ENCODE measurements at places on chromosomes 5 and 9.

DNA sequence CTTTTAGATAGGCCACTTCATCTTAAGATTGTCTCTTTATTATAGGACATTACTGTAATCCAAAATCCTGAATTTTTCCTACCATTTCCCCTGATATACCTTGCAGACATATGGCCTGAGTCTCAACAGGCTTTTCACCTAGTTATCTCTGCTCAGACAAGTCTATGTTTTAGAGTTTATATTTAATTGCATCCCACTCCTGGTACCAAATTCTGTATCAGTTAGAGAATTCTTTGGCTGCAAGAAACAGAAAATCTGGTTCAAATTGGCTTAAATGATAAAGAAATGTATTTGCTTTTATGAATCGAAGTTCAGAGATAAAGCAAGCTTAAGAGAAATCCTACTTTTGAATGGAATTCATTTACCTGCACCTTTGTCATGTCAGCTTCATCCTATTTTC is 102.2 kb upstream of the OSMR start:
- DNase-seq, result no peak

GRCh38 chr5:78490709-78491485 is 130.5 kb downstream of the SCAMP1 start:
- no peak for DNase-seq

- DNase-seq, result no peak
These were observed 199.9 kb upstream of the GLRA1 start for GRCh38 chr5:152124409-152125041.

GRCh38 chr5:173864126-173865050 is 23.8 kb upstream of the CPEB4 start:
- no peak for DNase-seq

DNA sequence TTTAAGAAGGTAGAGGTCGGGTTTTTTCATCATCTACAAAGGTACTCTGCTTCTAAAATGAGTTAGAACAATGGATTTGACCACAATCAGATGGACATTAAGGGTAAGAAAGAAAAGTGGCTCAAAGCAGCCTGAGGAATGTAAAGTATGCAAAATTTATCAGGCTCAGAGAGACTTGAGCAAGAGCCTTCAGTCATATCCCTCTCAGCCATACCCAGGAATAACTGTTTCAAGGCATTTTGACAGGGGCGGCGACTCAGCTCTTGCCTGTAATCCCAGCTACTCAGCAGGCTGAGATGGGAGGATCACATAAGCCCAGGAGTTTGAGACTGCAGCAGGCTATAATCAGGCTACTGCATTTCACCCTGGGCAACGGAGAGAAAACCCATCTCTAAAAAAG is 38.8 kb upstream of the ANXA2R start:
- DNase-seq, result no peak

GRCh38 chr5:15106530-15107283 is 235.1 kb upstream of the ANKH start:
- DNase-seq, result no peak

- no peak for DNase-seq
These were observed 42.5 kb downstream of the FNIP1 start for GRCh38 chr5:131754363-131754762.

GRCh38 chr5:98796197-98796972 is 22.9 kb downstream of the RGMB start:
- DNase-seq, result peak; percentile 16

DNA sequence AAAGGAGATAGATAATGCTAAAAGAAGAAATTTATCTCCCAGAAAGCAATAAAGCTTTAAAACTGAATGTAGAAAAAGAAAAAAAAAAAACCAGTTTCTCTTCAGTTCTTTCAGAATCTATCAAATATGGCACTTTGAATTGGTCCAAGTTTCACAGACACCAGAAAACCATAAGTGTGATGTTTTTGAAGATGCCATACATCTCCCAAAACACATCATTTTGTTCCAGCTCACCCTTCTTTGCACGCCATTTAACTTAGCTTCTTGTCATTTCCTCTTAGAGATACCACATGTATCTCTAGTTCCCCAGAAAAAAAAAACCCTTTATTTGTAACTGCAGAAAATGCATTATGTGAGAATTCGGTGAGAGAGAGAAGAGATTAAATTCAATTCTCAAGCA is 46.1 kb upstream of the MAMDC2 start:
- no peak for DNase-seq

DNA sequence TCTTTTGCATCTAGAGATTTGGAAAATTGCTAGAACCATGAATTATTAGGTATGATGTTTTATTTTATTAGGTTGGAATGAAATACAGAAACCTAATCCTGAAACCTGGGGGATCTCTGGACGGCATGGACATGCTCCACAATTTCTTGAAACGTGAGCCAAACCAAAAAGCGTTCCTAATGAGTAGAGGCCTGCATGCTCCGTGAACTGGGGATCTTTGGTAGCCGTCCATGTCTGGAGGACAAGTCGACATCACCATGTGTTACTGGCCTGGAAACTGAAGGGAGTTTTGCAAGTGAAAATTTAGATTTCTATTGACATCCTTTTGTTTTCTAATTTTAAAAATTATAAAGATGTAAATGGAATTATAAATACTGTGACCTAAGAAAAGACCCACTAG is 100.7 kb downstream of the NLN start:
- no peak for DNase-seq

GRCh38 chr5:75322066-75322465 is 15.0 kb upstream of the HMGCR start:
- DNase-seq, result no peak

DNA sequence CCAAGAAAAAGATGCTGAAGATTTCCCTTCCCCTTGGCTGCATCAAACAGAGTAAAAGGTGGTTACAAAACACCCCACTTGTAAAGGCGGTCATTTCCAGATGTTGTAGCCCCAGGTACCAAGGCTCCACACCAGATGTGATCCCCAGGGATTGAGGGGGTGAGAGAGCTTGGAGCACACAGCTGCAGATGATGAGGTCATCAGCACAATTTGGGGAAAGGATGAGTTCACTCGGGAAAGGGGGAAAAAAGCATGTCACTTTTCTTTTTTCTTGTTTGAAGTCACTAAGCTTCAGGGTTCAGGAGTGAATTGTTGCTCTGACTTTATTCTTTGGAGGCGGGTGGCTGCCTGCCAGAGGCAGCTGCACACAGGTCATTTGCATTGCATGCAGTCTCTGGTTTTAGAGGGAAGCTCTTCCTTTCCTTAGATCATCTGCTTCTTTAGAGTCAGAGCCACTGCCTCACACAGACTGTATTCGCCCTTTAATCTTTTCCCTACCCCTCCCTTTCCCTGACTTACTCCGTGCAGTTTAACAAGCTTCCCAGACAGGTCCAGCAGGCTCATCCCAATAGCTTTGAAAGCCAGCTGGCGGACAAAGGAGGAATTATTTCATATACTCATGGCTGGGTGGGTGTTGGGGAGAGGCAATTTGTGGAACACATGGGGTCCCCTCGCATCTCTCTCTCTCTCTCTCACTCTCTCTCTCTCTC is 409.3 kb upstream of the SLC24A2 start:
- no peak for DNase-seq

GRCh38 chr5:56506211-56506965 is 273.3 kb upstream of the ANKRD55 start:
- no peak for DNase-seq

GRCh38 chr5:62596691-62597090 is 18.1 kb downstream of the LRRC70 start:
- DNase-seq, result no peak

DNA sequence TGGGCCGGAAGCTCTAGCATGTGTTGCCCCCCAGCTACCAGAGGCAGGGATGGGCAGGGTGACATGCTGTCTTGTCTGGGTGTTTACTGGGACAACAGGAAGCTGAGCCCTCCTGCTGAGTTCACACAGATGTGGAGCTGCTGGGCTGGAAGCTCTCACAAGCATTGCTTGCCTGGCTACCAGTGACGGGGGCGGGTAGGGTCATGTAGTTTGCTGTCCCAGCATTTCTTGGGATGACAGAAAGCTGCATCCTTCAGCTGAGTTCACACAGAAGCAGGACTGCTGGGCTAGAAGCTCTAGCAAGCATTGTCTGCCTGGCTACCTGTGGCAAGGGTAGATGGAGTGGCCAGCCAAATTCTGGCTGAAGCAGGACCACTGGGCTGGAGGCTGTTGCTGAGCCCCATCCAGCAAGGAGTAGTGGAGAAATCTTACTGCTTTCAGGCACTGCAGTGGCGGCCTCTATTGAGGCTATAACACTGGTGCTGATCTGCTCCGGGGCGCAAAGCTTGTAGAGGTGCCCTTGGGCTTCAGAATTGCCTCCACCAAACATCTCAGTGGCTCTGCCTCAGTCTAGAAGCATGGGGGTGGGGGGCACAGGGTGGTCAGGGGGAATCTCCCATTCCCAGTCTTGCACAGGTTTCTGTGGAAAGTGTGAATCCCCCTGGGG is 25.1 kb downstream of the POLK start:
- no peak for DNase-seq

DNA sequence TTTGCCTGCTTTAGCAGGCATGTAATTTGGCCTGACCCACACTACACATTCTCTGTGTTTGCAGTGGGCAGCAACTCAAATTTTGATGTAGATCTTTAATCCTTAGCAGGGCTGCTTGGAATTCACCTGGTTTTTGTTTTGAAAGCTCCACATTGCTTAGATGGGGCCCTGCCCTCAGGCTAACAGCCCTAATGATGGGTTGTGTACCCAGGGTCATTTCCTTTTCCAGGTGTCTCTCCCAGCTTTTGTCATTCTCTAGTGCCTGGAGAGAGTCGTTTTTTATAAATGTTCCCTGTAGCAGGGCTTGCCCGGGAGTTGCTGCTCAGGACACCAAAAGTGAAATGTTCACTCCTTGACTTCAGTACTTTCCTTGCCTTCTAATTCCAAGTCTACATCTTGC is 126.3 kb downstream of the TRIO start:
- DNase-seq, result no peak

DNA sequence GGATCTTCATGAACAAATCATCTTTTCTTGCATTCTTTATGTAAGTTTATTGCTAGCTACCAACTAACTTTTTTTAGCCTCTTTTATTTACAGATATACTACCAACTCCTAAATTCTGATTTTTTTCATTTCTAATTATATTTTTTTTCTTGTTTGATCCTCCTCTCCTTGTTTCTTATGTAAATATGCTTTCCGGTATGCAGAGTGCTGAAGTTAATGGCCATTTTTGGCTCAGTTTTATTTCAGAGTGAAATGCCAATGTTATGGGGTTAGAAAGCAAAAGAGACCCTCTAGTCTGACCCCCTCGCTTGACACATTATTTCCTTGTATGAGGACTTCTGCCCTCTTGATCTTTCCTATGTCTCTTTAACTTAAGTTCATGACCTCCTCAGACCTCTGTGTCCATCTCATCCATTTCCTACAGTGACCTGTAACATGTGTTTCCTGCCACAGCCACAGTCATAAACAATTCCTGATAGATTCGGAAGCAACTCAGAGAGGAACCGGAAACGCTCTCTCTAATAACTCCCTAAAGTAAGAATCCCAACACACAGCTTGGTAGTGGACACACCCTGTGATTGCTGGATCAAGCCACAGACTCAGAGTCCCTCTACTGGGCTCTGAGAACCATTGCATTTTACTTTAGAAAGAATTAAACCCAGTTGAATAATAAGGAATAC is 42.9 kb upstream of the AFAP1L1 start:
- DNase-seq, result no peak

DNA sequence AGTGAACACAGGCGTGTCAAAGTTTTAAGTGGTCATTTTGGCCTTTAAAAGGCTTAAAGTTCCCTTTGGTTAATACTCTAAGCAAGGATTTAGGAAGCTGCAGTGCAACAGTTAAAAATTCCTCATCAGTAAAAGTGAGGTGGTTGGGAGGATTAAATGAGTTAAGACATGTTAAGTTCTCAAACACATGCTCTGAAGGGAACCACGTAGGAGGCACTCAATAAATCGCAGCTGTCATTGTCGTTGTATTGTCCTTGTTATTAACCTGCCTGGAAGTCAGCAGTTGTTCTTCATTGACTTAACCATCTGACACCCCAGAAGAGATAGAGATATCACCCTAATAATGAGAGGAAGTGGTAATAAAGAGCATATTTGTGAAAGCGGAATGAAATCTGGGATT is 247.5 kb downstream of the MARCHF11 start:
- DNase-seq, result no peak

GRCh38 chr9:113593682-113594281 is 130.3 kb downstream of the RGS3 start:
- DNase-seq, result no peak

GRCh38 chr5:21615195-21615765 is 1237.9 kb downstream of the CDH12 start:
- DNase-seq, result no peak

DNA sequence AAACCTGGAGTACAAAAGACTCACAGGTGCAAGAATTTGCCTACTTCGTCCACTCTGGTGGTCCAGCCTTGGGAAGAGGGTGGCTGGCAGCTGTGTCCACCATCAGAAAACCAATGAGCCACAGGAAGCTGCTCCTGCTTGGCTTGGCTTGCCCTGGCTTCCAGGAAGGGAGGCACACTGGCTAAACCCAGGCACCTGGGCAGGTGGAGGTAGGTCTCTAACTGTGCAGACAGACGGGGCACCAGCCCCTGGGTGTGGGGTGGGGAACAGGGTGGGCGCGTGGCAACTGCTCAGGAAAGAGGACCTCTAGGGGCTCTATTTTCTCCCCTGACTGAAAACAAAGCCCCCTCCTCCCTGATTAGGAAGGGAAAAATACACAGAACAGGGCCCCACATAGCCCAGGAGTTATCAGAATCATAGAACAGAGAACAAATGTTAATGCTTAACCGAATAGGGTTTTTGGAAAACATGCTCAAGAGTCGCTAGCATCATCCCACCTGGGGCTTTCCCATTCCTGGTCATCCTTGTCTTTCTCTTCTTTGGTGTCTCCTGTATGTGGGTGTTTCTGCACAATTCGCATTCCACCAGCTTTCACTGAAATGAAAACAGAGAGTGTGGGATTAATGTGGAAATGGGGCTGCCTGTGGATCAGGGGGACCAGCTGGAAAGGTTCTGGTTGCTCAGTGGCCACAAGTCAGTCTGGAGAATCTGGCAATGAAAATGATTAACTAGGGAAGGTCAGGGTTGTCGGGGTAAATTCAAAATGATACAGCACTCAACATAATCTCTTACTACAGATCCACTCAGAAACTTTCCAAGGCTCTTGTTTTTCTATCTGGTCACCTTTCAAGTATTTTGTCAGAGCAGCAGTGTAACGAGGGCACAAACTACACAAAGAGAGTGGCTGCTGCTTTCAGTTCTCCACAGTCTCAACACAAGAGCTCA is 13.1 kb downstream of the DAP start:
- no peak for DNase-seq

DNA sequence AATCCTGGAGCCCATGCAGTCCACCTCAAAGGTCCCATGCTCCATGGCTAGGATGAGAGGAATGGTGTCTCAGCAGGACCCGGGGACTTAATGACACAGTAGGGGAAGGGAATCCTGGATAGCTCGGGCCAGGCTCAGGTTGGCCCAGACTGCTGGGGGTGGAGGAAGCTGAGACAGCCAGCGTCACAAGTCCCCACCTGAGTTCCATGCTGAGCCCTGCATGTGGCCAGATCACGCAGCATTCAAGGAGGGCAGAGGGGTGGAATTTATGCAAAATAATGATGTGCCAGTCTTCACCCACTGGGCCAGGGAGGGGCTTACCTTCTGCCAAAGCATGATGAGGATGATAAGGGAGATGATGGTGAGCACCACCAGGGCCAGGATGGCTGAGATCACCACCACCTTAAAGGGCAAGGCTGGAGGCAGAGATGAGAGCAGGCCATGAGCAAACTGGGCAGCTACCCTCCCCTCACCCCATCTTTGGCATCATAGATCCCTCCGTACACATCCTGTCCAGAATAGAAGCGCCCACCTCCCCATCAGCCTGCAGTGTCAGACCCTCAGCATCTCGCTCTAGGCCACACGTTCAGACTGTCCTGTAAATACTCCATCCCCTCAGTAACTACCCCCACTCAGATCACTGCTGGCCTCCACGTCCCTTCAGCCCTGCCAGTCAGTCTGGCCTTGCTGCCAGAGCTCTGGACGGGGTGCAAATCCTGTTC is 29.3 kb downstream of the PDGFRB start:
- no peak for DNase-seq
